ENCODE measurements at places on chromosomes 7 and 10. TPM values are rescaled to one million over a fixed set of nuclear protein-coding genes. Genes with fewer than 3 reads are reported as not detected.

CPED1 gene
- not detected for polyA plus RNA-seq

NPY gene
- not detected for polyA plus RNA-seq

CACUL1 gene
- polyA plus RNA-seq = 14.9 TPM

TMEM139 gene
- 1.0 TPM for polyA plus RNA-seq

PNLIP gene
- polyA plus RNA-seq = not detected

FOXI2 gene
- not detected for polyA plus RNA-seq

MINDY4 gene
- 0.23 TPM for polyA plus RNA-seq

RBP3 gene
- polyA plus RNA-seq = not detected

FIS1 gene
- polyA plus RNA-seq = 198 TPM

IQUB gene
- not detected for polyA plus RNA-seq

VSTM4 gene
- not detected for polyA plus RNA-seq

WNT2 gene
- not detected for polyA plus RNA-seq

FOXK1 gene
- 1.3 TPM for polyA plus RNA-seq

- no peak for DNase-seq
Observed at GRCh38 chr7:144859739-144860138, 23.9 kb upstream of the TPK1 start.

GRCh38 chr7:17710312-17710711 is 230.0 kb downstream of the SNX13 start:
- no peak for DNase-seq

DNA sequence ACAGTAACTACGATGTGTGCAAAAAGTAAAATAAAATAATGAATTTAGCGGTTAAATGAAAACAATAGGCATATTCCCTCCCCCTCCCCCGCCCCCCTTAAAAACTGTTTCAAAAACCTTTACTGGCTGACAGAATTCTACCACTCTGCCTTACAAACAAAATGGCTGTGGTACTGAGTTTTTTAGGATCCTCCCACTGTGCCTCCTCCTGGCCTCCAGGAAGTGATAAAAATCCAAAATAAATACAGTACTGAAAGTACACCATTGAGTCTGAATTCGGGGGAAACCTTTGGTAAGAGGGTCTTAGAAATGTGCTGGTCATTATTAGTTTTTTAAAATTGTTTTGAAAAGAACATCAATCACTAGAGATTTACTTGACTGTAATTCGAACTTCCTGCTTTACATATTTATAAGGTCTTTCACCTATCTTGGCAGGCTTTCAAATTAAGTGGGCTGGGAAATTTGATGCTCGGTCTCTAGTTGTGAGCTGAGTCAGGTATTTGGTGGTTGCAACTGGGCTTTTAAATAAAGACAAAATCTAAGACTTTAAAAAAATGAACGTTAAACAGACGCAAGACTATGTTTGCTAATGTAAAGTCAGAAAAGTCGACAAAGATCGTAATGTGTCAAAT is 32.5 kb upstream of the EPC1 start:
- peak; percentile 67 for DNase-seq

GRCh38 chr7:77393261-77393660 is 22.9 kb downstream of the GSAP start:
- no peak for DNase-seq

- DNase-seq = no peak
Observed at GRCh38 chr7:100580466-100581283, 5.3 kb downstream of the LRCH4 start.

DNA sequence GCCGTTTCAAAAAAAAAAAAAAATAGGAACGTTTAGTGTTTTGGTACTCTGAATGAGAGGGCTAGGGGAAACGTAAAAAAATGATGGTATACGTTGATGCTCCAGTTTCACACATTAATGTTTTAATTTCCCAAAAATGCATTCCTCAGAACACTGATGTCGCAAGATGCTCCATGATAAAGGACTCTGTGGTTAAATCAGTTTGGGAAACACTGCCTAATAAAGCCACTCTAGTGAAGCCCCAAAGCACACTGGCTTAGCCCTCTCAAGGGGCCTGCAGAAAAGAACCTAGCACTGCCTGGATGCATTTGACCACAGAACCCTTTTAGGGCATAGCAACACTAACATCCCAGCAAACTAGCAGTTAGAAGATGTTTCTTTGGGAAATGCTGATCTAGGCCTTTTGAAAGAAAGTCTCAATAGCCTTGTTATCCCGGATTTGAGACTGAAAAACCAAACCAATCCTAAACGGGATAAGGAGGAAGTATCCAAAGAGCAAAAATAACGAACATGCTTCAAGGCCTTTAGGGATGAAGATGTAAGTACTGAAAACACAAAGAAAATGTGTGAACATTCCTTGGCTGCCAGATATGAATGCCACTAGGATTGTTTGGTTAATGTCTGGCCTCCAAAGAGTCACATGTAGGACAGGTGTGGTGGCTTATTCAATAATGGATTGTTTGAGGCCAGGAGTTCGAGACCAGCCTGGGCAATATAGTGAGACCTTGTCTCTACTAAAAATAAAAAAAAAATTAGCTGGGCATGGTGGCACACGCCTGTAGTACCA is 11.0 kb downstream of the DLG5 start:
- no peak for DNase-seq

- DNase-seq = no peak
Observed at GRCh38 chr10:116254422-116255155, 18.4 kb downstream of the GFRA1 start.

GRCh38 chr10:43739161-43739560 is 90.5 kb upstream of the ZNF32 start:
- no peak for DNase-seq

DNA sequence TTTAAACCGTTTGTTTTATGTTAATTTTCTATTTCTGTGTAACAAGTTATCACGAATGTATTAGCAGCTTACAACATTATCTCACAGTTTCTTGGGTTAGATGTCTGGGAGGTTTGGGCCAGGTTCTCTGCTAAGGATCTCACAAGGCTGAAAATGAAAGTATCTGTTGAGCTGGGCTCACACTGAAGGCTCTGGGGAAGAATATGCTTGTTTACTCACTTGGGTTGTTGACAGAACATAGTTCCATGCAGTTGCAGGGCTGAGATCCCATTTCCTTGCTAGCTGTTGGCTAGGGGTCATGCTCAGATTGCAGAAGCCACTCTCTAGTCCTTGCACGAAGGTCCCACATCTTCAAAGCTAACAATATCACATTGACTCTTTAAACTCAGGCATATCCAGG is 266.6 kb upstream of the GNAI1 start:
- DNase-seq = no peak

- no peak for DNase-seq
Observed at GRCh38 chr7:1466524-1467271, 7.4 kb upstream of the MICALL2 start.

DNA sequence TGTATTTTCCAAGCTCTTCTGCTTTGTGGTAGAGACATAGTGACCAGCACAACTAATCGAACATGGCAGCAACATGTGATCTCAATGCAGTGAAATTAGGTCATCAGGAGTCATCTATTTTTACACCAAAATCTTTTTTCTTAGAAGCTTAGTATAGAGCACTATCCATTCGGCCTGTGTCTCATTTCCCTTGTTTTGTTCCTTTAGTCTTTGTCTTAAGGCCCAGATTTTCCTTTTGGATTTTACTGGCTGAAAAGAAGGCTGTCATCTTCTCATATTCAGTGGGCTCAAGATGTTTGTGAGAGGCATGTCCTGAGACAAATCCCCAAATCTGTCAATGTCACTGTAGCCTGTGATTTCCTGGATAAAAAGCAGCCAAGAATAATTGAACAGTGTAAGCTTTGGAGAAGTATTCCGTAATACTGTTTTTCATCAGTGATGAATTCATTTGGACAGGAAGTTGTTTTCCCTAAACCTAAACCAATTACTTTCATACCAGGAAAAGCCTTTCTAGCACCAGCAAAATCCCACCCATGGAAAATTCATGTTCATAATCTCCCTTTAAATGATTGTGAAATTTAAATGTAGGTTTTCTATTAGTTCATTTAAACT is 55.2 kb downstream of the MAGI2 start:
- no peak for DNase-seq

- DNase-seq = no peak
Observed at GRCh38 chr10:93299606-93300287, 182.4 kb downstream of the MYOF start.

GRCh38 chr10:725786-726185 is 36.3 kb upstream of the DIP2C start:
- no peak for DNase-seq

- peak; percentile 56 for DNase-seq
Observed at GRCh38 chr7:107879400-107880035, 11.5 kb upstream of the DLD start.

DNA sequence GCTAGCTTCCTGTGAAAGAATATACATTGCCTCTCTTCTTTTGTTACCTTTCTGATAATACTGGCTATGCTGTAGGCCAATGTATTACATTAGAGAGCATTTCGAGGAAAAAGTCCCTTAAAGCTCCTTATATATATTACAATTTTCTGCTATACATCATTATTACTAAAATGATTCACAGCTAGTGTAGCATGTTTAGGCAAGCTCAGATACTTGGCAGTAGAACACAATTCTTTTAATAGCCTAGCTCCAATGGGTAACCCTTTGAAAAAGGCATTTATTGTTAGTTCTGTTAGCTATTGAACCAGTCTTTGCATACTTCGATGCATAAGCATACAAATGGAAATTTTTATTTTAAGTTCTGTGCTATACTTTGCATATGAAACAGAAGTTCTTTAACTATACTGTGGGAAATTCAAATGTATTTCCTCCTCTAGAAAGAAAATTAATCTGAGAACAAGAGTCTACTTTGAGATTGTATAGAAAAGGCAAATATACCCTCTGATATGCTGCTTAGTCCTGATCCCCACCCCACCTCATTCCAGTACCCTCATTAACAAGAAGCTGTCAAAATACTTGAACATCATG is 55.6 kb upstream of the SKAP2 start:
- no peak for DNase-seq

GRCh38 chr7:43925984-43926797 is at the start of gene UBE2D4:
Gene UBE2D4, plus strand, starts transcription at chr7:43926436. Its CDS starts 97 bp downstream, at chr7:43926533.
- peak; percentile 91 for DNase-seq

DNA sequence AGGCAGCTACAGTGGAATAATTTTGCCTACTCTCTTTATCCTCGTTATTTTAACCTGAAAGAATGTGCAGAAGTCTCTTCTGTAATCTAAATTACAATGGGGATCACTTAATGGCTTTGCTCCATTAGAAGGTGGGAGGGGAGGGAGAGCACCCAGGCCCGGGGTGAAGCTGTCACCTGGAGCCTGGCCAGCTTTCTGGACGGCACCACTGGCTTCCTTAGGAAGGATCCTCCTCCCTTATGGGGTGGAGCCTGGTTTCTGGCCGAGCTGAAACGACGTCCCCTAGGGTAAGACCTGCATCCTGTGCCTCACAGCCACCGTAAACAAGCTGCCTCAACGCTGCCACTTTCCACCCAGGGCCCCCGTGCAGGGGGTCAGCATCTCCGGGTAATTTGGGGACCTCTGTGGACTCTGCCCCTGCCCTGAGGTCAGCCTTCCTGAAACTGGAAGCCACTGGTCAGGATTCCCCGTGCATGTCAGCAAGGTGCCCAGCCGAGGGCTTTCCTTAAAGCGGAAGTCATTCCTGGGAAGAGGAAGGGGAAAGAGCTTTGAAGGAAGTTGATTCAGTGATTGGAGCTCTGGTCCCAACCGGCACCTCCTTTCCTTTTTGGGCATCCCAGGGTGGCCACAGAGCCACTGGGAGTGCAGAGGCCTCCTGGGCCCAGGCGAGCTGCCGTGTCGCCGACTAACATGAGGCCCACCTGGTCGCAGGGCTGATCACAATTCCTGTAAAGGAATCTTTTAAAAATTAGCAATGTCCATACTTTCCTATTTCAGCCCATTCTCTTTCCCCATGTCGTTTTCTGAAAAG is 569.1 kb downstream of the DNAJB6 start:
- no peak for DNase-seq

DNA sequence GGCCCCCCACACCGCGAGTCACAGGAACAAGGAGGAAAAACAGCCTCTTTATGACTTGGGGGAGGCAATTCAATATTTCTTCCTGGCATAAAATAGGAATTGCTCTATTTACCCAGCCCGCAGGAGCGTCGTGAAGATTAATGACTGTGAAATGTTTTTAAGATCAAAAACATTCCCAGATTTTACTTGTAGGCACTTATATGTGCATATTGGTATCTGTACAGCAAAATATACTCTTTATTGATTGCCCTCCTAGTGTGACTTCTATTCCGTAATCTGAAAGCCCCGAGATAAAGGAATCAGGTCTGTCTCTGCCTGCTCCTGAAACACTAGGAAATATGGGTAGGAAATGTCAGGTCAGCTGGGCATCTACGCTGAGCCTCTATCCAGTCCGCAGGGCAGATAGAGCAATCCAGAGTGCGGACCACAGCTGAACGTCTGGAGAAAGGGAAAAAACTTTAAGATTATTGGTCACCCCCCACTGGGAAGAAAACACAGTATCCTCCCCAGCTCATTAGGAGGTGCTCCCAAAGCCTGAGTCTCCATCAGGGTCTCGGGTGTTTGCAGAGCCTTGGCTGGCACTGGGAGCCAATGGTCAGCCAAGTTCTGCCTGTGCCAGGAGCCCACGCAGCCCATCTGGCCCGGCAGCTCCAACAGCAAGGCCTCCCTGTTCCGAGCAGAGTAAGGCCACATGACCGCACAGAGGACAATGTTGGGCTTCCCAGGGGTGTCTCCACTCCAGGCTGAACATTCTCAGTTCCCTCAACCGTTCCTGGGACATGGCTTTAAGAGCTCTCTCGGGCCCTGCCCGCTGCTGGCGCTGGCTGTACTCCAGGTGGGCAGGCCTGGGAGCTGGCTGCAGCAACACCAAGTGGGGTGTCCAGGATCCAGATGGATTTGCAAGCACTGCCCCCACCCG is 7.7 kb downstream of the CTBP2 start:
- no peak for DNase-seq

DNA sequence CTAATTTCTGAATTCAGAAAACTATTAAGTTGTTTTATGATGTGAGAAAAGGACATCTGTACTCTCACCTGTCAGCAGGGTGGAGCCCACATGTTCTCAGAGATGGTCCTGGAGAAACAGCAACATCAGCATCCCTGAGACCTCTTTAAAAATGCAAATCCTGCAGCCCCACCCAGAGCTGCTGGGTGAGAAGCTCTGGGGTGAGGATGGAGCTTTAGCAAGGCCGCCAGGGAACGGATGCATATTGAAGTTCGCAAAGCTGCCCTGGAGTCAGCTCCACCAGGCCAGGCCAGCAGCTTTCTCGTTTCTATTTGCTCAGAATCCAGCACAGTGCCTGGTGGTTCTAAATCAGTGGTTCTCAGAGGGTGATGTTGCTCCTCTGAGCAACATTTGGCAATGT is 49.1 kb downstream of the PRKCQ start:
- peak; percentile 22 for DNase-seq

- DNase-seq = no peak
Observed at GRCh38 chr7:158051776-158052175, 535.8 kb downstream of the PTPRN2 start.

GRCh38 chr7:6650521-6651011 is 13.4 kb downstream of the ZNF316 start:
- DNase-seq = no peak

GRCh38 chr7:94391726-94392392 is 2.8 kb upstream of the COL1A2 start:
- no peak for DNase-seq
